ENCODE measurements at places on chromosomes 5 and 9. TPM values are rescaled to one million over a fixed set of nuclear protein-coding genes. Genes with fewer than 3 reads are reported as not detected.

Gene CER1
- total RNA-seq, result 1.2 TPM

Gene PCSK5
- total RNA-seq, result 31.7 TPM

Gene MGAT4B
- total RNA-seq, result 56.1 TPM

DNA sequence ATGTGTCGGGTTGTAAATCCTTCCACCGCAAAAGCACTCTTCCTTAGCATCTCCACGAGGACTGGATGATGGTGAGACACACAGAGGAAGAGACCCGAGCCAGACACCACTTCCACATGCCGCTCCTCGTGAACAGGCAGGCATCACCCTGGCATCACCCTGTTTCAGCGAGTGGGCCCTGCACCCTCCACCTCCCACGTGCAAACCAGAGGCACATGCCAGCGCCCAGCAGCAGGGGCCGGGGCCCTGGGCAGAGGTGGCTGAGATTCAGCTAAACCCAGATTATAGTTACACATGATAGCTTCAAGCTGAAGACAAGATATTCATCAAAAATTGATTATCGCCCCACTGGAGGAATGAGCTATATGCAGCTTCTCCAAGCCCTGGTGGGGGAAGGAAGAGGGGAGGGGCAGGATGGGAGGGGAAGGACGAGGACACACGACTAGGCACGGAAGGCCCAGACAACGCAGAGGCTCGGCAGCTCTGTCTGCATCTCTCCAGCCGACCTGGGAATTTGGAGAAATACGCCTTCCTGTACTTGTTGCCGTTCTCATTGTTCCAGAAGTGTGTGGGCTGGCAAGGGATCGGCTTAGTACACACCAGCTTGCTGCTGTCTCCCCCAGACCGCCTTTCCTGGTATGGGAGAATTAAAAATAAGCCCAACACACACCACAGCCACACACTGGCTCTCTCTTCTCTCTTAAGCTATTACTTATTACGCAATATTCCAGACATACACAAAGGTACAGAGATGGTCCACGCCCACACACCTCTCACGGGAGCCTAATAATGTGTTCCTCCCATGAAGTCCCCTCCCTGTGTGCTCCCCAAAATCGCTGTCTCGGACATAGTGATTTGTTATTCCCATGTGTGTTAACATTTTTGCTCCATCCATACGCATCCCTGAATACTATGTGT lies 50.4 kb upstream of the ZNF354A start:
- DNase-seq, result no peak

DNA sequence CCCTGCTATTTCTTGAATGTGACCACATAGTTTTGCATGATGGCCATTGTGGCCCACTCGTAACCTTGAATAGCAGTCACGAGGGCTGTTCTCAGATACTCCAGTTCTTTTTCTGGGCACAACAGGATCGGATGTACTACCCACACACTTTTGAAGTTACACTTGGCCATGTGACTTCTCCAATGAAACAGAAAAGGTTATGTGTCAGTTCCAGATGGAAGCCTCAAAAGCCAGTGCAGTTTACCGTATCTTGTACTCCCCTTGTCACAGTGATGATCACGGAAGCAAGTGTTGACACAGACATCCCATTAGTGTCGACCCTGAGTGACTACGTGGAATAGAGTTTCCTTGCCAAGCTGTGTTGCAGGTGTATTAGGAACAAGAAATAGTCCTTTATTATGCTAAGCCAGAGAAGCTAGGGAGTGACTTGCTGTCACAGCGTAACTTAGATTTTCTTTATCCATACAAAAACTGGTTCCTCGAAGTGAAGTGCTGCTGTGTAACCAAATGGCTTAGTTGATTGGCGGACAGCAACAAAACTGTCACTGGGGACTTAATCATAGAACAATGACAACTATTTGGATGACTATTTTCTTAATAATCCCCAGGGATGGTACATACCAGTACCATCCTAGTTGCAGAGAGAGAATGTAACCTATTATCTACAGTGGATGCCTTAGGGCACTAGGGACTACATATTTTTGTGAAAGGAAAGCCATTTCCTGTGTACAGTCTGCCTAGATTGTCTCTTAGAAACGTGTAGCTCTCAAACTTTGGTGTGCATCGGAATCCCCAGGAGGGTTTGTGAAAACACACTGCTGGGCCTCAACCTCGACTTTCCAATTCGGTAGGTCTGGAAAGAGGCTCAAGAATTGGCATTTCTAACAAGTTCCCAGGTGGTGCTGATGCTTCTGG lies 90.1 kb upstream of the DMRT1 start:
- DNase-seq, result no peak

DNA sequence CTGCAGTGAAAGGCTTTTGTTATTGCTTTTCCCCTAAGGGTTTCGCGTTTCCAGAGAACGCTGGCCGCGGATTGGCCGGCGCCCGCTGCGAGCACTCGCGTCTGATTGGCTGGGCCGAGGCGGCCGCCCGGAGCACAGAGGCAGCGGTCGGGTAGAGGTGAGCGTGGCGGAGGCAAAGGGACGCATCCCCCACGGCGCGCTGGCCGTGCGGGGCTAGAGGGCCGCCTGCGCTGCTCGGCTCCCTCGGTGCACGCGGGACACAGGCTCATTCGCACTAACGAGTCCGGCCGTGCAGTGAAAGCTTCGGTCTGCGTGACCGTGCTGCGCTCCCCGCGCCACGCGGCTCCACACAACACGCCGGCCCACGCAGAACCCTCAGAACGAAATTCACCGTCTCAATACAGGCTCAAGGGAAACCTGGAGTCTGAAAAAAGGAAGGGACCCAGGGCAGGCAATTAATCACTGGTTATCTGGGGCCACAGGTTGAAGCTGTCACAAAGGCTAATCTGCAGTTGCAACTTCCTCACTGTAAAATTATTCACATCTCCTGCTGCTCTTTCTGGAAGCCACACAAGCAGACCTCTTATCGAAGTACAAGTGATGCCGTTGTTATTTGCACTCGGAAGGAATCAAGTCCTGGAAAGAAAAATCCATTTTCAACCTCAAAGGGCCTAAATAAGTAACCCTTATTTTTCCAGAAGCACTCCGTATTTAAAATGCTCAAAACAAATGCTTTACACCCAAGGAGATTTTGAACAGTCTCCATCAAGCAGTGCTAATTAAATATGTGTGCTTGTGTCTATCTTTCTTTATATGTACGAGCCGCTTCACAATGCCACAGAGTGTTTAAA lies 94.6 kb downstream of the ZNF608 start:
- DNase-seq, result peak; percentile 92

- no peak for DNase-seq
Observed at GRCh38 chr9:113454914-113455761, 8.4 kb upstream of the RGS3 start.

Measured in cerebellum (tissue), 4 donors.